Skin of body (tissue), 3 donors: ENCODE measurements at places on chromosomes 16 and 17. TPM values are rescaled to one million over a fixed set of nuclear protein-coding genes. Genes with fewer than 3 reads are reported as not detected.
A peak's percentile ranks its signal among the peaks of the same experiment; 100 is the strongest.

- no peak for DNase-seq
Measured at GRCh38 chr16:54974367-54974766, 43.7 kb downstream of the IRX5 start.

GRCh38 chr17:81902653-81903414 lies 796 bp downstream of the NPB start:
- no peak for DNase-seq

DNA sequence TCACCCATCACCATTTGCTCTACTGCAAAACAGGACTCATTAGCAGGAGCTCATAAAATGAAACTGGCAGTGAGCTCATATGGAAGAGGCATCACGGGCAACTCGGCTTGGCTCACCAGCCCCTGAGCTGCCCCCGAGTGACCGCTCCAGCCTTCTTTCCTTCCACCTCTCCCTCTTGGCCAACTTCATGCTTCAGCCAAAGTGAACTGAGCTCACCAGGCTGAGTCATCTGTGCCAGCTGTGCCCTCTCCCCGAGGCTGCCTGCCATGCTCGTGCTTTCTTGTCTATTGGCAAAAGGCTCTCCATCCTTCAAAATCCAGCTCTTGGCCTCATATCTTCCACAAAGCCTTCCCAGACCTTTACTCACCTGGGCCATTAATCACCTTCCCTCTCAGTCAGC lies 391.4 kb downstream of the WWOX start:
- DNase-seq, result no peak

GRCh38 chr16:15775663-15776304 lies 81.0 kb downstream of the MYH11 start:
- DNase-seq, result peak; percentile 2

- DNase-seq, result no peak
Measured at GRCh38 chr17:21549107-21549687, 143.1 kb upstream of the KCNJ18 start.

- no peak for DNase-seq
Measured at GRCh38 chr17:80151333-80151732, 4.4 kb upstream of the EIF4A3 start.

GRCh38 chr17:73068322-73069153 lies 23.9 kb downstream of the SLC39A11 start:
- DNase-seq, result peak; percentile 6

DNA sequence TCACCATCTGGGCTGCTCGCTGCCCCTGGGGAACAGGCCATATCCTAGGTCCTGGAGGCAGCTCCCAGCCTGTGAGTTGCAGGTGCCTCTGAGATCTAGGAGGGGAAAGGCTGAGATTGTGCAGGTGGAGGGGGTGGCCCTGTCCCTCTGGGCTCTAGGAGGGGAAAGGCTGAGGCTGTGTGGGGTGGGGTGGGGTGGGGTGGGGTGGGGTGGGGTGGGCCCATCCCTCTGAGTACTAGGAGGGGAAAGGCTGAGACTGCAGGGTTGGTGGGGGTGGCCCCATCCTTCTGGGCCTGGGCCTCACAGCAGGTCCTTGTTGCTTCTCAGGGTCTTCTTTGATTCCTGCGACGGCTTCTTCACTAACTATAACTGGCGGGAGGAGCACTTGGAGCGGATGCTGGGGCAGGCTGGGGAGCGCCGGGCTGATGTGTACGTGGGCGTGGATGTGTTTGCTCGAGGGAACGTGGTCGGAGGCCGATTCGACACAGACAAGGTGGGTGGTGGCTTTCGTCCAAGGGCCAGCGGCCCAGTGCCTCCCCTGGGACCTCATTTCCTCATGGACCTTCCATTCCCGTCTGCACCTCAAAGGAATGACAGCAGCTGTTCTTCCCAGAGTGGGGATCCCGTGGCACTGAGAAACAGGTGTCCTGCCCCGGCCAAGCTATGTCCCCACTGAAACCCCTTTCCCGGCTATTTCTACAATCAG lies 7.1 kb downstream of the ENGASE start:
- no peak for DNase-seq

GRCh38 chr16:52561910-52562741 lies 15.2 kb upstream of the TOX3 start:
- no peak for DNase-seq

DNA sequence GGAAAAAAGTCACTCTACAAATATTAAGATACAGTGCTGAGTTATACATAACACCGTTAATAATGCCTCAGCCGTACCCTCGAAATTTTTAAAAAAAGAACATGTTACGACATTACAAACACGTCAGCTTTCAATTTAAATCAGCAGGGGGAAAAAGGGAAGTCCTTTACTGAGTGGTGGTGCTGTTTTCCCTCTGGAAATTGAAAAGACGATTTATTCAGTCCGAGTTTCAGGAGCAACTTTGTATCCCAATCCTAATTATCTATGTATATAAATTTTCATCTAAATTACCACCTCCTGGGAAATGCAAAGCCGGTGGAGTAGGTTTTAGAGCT lies 1.3 kb downstream of the NETO2 start:
- no peak for DNase-seq

- no peak for DNase-seq
Measured at GRCh38 chr16:65294165-65294564, 172.3 kb upstream of the CDH11 start.

DNA sequence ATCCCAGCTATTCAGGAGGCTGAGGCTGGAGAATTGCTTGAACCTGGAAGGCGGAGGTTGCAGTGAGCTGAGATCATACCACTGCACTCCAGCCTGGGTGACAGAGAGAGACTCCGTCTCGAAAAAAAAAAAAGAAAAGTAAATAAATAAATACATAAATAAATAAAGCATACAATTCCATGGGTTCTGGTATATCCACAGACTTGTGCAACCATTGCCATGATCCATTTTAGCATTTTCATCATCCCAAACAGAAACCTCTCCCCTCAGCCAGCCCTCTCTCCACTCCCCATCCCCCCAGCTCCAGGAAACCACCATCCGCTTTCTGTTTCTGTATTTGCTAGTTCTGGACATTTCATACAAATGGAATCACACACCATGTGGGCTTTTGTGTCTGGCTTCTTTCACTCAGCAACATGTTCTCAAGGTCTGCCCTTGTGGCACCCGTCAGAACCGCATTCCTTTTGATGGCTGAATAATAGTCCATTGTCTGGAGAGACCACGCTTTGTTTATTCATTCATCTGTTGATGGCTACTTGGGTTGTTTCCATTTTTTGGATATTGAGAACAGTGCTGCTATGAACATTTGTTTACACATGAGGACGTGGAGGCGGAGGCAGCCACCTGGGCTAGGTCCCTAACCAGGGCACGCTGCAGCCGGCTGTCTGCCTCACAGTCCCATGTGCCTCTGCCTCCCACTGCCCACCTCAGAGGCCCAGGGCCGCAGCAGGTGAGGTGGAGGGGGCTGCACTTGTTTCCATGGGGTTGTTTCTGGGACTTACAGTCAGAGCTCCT lies 76.2 kb downstream of the NT5M start:
- DNase-seq, result no peak

GRCh38 chr17:33260638-33261037 lies 32.5 kb downstream of the ASIC2 start:
- no peak for DNase-seq

- DNase-seq, result no peak
Measured at GRCh38 chr17:38569701-38570512, 35.8 kb downstream of the SRCIN1 start.

DNA sequence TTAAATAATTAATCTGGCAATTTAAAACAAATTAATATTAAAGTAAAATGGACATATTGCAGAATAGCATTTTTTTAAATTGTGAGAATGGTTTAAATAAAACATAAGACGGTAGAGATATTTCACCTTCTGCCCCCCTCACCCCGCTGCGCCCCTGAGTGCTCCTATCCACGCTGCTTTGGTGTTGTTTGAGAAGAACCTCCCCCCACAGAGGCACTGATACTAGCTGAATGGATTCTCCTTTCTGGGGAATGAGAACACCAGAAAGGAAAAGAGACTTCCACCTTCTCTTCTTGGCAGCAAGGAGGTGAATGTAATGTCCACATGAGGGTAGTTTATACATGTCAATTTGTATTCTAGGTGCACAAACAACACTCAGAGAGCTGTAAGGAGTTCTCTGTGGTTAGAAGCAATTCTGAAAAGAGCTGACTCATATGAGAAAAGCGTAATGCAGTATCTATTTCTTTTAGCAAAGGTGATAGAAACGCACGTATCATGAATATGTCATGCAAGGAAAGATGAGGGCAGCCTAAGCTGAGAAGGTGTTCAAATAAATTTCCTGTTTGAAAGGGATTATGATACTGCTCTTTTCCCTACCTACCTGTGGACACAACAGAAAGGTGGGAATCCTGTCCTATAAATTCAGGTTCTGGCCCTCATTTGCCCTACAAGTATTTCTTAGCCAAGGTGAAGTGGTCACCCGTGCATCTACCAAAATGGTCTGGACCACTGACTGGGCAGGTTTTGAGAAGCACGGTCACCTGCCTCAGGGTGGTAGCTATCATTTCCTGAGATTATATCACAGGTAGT lies 126.9 kb downstream of the PARN start:
- no peak for DNase-seq

- DNase-seq, result no peak
Measured at GRCh38 chr17:76996741-76997694, 128.8 kb downstream of the MGAT5B start.

DNA sequence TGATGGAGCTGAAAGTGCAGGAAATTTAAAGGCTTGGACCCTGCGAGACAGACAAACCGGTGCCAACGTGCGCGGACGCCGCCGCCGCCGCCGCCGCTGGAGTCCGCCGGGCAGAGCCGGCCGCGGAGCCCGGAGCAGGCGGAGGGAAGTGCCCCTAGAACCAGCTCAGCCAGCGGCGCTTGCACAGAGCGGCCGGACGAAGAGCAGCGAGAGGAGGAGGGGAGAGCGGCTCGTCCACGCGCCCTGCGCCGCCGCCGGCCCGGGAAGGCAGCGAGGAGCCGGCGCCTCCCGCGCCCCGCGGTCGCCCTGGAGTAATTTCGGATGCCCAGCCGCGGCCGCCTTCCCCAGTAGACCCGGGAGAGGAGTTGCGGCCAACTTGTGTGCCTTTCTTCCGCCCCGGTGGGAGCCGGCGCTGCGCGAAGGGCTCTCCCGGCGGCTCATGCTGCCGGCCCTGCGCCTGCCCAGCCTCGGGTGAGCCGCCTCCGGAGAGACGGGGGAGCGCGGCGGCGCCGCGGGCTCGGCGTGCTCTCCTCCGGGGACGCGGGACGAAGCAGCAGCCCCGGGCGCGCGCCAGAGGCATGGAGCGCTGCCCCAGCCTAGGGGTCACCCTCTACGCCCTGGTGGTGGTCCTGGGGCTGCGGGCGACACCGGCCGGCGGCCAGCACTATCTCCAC lies at the start of gene NOG:
TSS of gene NOG (plus strand) at position 54 of the 674 bp plus-strand sequence. CDS start at position 579, 525 bp downstream.
- no peak for DNase-seq

- DNase-seq, result no peak
Measured at GRCh38 chr16:23505671-23506605, 4.4 kb downstream of the GGA2 start.

DNA sequence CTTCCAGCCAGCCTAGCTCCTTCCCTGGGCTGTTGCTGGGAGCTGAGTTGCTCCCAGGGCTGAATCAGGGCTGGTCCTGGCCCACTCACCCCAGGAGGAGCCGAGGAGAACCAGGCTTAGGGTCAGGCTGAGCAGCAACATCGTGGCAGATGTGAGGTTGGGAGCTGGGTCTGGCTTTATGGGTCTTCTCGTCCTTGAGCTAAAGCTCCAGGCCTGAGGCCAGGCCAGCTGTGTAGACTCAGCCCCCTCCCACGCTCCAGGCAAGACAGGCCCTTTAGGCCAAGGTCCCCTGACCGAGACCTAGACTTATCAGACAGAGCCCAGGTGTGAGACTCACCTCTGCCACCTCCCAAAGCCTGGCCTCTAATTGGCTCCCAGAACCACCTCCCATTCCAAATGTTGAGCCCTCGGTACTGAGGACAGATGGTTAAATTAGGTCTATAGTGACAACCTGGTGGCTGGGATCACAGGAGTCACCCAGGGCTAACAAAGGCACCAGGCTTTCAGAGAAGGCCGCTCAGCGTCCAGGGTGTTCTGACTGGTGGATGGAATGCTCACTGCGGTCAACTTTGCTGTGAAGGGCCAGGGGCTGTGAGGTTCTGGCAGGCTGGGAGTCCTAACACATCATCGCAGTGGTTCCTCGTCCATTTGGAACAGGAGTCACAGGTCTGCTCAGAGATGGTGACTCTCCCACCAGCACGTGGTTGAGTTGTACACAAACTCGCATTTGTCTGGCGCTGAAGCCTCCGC lies at the start of gene CTRL:
TSS of gene CTRL (minus strand) at position 151 of the 750 bp plus-strand sequence. CDS start at position 141, 10 bp downstream.
- no peak for DNase-seq

GRCh38 chr16:15564604-15565339 lies 78.2 kb downstream of the MARF1 start:
- no peak for DNase-seq

- DNase-seq, result no peak
Measured at GRCh38 chr17:36743130-36743529, 141.7 kb downstream of the MRM1 start.

GRCh38 chr17:54372069-54372749 lies 528.4 kb upstream of the TOM1L1 start:
- no peak for DNase-seq

GRCh38 chr17:56845934-56846333 lies 12.0 kb downstream of the DGKE start:
- no peak for DNase-seq

GRCh38 chr17:37488607-37489196 lies 989 bp upstream of the DUSP14 start:
- DNase-seq, result no peak

DNA sequence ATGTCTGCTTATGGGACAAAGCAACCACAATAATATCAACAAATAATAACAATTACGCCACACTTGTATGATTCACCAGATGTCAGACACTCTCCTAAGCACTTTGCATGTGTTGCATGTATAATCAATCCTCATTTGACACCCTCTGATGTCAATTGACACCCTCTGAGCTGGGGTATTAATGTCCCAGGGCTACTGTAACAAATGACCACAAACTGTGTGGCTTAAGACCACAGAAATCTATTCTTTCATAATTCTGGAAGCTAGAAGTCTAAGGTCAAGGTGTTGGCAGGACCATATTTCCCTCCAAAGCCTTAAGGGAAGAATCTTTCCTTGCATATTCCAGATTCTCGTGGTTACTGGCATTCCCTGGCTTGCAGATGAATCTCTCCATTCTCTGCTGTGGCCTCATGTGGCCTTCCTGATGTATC lies 112.7 kb downstream of the NPIPB5 start:
- DNase-seq, result no peak

GRCh38 chr17:61405686-61406536 lies 6.3 kb downstream of the TBX2 start:
- DNase-seq, result no peak

GRCh38 chr17:44797802-44798201 lies 32.3 kb downstream of the GJC1 start:
- DNase-seq, result no peak

The KRTAP2-3 gene
- 0.30 TPM for total RNA-seq

The ANKRD40 gene
- 24.8 TPM for total RNA-seq

The RHBDL1 gene
- 1.2 TPM for total RNA-seq

The CAPNS2 gene
- total RNA-seq, result 71.3 TPM

The ATP2A1 gene
- total RNA-seq, result 64.1 TPM

The RAB11FIP3 gene
- total RNA-seq, result 17.2 TPM

The DPEP2NB gene
- total RNA-seq, result not detected

The SNX20 gene
- total RNA-seq, result 1.4 TPM

The KIFC3 gene
- 21.3 TPM for total RNA-seq

The CA4 gene
- 3.2 TPM for total RNA-seq

The ARL5C gene
- not detected for total RNA-seq

The VMO1 gene
- total RNA-seq, result 1.6 TPM

The SLC5A10 gene
- 0.20 TPM for total RNA-seq

The COIL gene
- 17.1 TPM for total RNA-seq
